ENCODE measurements at places on chromosomes 1 and 21. TPM values are rescaled to one million over a fixed set of nuclear protein-coding genes. Genes with fewer than 3 reads are reported as not detected.

Gene PPM1J
- polyA plus RNA-seq: 0.35 TPM

Gene OR2T33
- polyA plus RNA-seq: not detected

Gene AKR7A3
- polyA plus RNA-seq: 249 TPM

Gene C8A
- polyA plus RNA-seq: 2.4 TPM

Gene HSD3B2
- polyA plus RNA-seq: 2.8 TPM

Gene TRIM62
- 2.8 TPM for polyA plus RNA-seq

Gene OR10J1
- polyA plus RNA-seq: not detected

Gene UTS2
- polyA plus RNA-seq: 1.9 TPM

Gene PLA2G5
- polyA plus RNA-seq: 2.9 TPM

GRCh38 chr1:197252973-197253372 is 15.1 kb upstream of the CRB1 start:
- no peak for DNase-seq
- H3K4me3 ChIP-seq: no peak overlapping the region
- H3K4me1 ChIP-seq: no peaks in the 10 kb centered on the region
- no peaks in the 10 kb centered on the region for H3K27me3 ChIP-seq
- H3K36me3 ChIP-seq: no peaks in the 10 kb centered on the region

- no peaks in the 10 kb centered on the region for H3K36me3 ChIP-seq
- no peak for DNase-seq
- no peaks in the 10 kb centered on the region for H3K27me3 ChIP-seq
- H3K27ac ChIP-seq: no peak overlapping the region
Measured at GRCh38 chr1:169511316-169512005, 25.7 kb upstream of the SLC19A2 start.

- no peak overlapping the region for H3K27ac ChIP-seq
- no peaks in the 10 kb centered on the region for H3K36me3 ChIP-seq
- H3K4me1 ChIP-seq: no peaks in the 10 kb centered on the region
- no peak overlapping the region for H3K4me3 ChIP-seq
- DNase-seq: no peak
Measured at GRCh38 chr21:45910548-45911221, 70.9 kb upstream of the COL6A1 start.

GRCh38 chr1:232699814-232700213 is 69.9 kb upstream of the SIPA1L2 start:
- H3K4me3 ChIP-seq: no peak overlapping the region
- H3K36me3 ChIP-seq: no peaks in the 10 kb centered on the region
- H3K27me3 ChIP-seq: no peaks in the 10 kb centered on the region
- H3K27ac ChIP-seq: no peak overlapping the region
- peaks cover 2% of the 10 kb centered on the region for H3K4me1 ChIP-seq

- no peak for DNase-seq
- H3K27me3 ChIP-seq: no peaks in the 10 kb centered on the region
- H3K36me3 ChIP-seq: no peaks in the 10 kb centered on the region
- no peak overlapping the region for H3K27ac ChIP-seq
- no peaks in the 10 kb centered on the region for H3K4me1 ChIP-seq
Measured at GRCh38 chr1:29830383-29830782, 594.1 kb downstream of the PTPRU start.

DNA sequence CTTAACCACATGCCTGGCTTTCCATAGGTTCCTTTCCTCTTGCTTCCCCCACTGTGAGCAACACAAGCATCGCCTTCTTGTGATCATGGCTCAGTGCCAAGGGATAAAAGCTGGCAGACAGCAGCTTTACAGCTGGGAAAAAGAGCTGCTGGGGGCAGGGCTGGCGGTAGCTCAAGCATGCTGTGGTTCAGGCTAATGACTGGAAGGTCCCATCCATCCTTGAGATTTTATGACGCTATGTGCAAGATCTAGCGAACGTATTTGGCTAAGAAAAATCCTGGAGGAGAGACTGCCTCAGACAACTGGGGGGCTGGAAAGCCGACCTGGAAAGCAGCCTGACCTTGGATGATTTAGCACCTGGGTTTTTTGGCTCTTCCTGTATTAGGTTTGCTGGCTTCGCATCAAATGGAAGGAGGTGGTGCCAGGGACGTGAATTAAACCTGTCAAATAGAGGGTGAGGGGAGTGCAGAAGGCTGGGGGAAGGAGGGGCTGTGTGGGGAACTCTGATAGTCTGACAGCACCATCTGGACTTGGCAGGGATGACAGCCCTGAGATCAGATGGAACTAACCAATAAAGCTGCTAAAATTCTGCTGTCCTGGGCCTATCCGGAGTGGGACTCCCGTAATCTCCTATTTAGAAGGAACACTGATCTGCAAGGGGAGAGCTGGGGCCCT is 34.8 kb downstream of the ZMYND12 start:
- H3K4me3 ChIP-seq: no peak overlapping the region
- peak overlapping the region; percentile 34 for H3K27ac ChIP-seq
- peak; percentile 36 for DNase-seq
- H3K36me3 ChIP-seq: no peaks in the 10 kb centered on the region

- H3K27me3 ChIP-seq: no peaks in the 10 kb centered on the region
- H3K27ac ChIP-seq: peak overlapping the region; percentile 97
- H3K4me3 ChIP-seq: peak overlapping the region; percentile 97
- peaks cover 4% of the 10 kb centered on the region for H3K4me1 ChIP-seq
- peak; percentile 68 for DNase-seq
- peaks cover 10% of the 10 kb centered on the region for H3K36me3 ChIP-seq
Measured at GRCh38 chr1:203860396-203861025, 888 bp upstream of the SNRPE start.

GRCh38 chr21:44869781-44870747 is 3.4 kb downstream of the PTTG1IP start:
- H3K36me3 ChIP-seq: peaks cover 22% of the 10 kb centered on the region
- no peak overlapping the region for H3K4me3 ChIP-seq
- H3K27ac ChIP-seq: peak overlapping the region; percentile 76
- peak; percentile 51 for DNase-seq
- peaks cover 25% of the 10 kb centered on the region for H3K4me1 ChIP-seq

DNA sequence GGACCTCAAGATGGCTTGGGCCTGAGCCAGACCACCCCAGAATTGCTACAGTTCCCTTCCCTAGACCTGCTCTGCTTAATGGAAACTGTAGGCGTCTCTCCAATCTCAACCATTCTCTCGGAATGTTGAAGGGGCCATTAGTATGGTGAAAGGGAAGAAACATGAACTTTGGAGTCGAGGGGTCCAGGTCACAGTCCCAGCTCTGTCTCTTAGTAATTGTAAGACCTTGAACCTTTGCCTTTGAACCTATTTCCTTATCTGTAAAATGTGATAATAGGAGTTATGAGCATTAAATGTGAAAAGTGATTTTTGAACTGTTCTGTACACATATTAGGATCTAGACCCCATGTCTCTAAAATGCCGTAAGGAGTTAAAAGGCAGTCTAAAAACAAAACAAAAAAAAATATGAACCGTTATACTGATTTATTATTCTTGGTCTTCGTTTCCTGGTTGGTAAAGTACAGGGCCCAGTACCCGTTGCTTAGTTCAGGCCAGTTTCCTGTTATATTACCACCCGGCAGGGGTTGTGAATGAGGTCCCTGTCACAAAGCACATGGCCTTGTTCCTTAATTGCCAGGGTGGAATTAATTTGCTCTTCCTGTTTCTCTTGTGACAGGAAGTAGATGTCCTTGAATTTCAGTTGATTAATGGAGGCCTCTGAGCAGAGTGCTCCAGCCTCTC is 42.3 kb downstream of the TCEANC2 start:
- no peak overlapping the region for H3K4me3 ChIP-seq
- peaks cover 6% of the 10 kb centered on the region for H3K4me1 ChIP-seq
- no peak overlapping the region for H3K27ac ChIP-seq
- no peaks in the 10 kb centered on the region for H3K27me3 ChIP-seq
- peak; percentile 66 for DNase-seq

DNA sequence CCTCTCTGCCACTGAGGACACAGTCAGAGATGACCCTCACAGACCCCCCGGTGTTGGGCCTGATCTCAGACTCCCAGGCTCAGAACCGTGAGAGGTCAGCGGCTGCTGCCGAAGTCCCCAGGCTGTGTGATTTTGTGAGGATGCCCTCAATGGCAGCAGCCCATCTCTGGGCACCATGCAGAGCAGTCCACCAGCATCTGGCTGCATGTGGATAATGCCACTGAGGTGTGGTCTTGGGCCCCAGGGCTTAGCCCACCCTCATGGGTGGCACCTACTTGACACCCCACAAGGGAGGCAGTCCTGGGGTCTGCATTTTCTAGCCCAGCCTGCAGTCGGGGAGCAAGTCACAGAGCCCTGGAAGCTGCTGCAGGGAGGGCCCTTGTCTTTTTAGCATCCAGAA is 5.5 kb upstream of the ACTRT2 start:
- no peaks in the 10 kb centered on the region for H3K4me1 ChIP-seq
- no peaks in the 10 kb centered on the region for H3K36me3 ChIP-seq
- H3K27me3 ChIP-seq: no peaks in the 10 kb centered on the region
- no peak overlapping the region for H3K27ac ChIP-seq

DNA sequence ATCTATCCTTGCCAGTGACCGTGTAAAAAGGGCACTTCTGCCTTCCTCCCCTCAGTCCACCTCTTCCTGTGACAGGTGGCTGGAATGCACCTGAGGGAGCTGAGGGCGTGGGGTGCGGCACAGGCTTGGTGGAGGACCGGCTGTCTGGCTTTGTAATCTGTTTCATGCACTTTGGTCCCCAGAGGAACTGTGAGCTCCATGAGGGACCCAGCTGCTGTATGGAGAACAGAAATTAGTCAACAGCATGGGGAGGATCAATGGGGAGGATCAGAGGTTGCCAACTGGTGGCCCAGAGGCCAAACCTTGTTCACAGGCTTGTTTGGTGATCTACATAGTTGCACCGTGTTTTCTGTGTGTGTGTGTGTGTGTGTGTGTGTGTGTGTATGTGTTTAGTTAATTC is 19.0 kb upstream of the LUZP1 start:
- peaks cover 20% of the 10 kb centered on the region for H3K4me1 ChIP-seq
- no peaks in the 10 kb centered on the region for H3K36me3 ChIP-seq
- H3K27ac ChIP-seq: peak overlapping the region; percentile 82
- no peak overlapping the region for H3K4me3 ChIP-seq
- DNase-seq: peak; percentile 90

- H3K27me3 ChIP-seq: no peaks in the 10 kb centered on the region
- peaks cover 8% of the 10 kb centered on the region for H3K36me3 ChIP-seq
- peak overlapping the region; percentile 87 for H3K27ac ChIP-seq
- H3K4me3 ChIP-seq: peak overlapping the region; percentile 79
Measured at GRCh38 chr1:23791516-23792047, 637 bp downstream of the LYPLA2 start.

DNA sequence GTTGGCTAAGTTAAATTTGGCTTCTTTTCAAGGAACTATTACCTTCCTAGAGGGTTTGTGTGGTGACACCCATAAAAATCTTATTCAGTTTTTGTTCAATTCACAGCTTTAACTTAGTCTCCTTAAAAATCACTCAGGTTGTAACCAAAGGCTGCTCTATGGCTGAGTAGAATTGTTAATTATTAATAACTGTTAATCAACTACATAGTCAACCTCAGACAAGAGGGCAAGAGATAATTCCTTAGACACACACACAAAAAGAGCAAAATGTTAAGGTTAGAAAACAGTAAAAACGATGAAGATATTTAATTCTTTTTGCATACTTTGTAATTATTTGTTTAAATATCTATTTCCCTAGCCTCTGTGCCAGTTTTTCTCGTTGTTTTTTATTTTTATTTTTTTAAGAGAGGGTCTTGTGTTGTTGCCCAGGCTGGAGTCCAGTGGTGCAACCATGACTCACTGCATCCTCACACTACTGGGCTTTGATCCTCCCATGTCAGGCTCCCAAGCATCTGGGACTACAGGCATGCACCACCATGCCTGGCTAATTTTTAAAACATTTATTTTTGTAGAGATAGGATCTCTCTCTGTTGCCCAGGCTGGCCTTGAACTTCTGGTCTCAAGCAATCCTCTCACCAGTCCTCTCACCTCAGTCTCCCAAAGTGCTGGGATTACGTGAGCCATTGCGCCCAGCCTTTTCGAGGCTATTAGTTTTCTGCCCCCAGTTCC is 215.2 kb downstream of the DISC1 start:
- peaks cover 7% of the 10 kb centered on the region for H3K4me1 ChIP-seq
- H3K27ac ChIP-seq: no peak overlapping the region
- H3K4me3 ChIP-seq: no peak overlapping the region
- peak; percentile 56 for DNase-seq
- H3K36me3 ChIP-seq: no peaks in the 10 kb centered on the region

- no peak overlapping the region for H3K4me3 ChIP-seq
- no peaks in the 10 kb centered on the region for H3K36me3 ChIP-seq
- H3K4me1 ChIP-seq: no peaks in the 10 kb centered on the region
- H3K27me3 ChIP-seq: no peaks in the 10 kb centered on the region
- H3K27ac ChIP-seq: no peak overlapping the region
Measured at GRCh38 chr1:65225179-65225578, 77.2 kb downstream of the AK4 start.

- no peaks in the 10 kb centered on the region for H3K36me3 ChIP-seq
- H3K27me3 ChIP-seq: no peaks in the 10 kb centered on the region
- DNase-seq: no peak
- H3K27ac ChIP-seq: no peak overlapping the region
- H3K4me1 ChIP-seq: peaks cover 18% of the 10 kb centered on the region
Measured at GRCh38 chr1:19445417-19446342, 39.7 kb downstream of the CAPZB start.

DNA sequence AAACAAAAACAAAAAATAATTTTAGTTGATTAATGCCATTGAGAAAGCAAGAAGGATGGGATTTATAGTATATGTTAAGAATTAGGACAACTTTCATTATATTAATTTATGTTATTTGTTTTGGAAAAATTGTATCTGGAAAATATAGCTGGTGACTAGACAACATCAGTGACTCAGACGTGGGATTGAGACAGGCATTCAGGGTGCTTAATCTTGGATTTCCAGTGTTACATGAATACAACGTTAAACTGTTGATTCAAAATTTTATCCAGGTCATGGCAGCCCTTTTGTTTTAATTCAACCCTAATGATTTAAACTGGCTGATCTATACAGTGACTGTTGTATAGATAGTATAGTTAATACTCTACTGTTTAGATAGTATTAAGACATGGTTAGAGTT is 827.1 kb upstream of the B3GALT2 start:
- H3K4me3 ChIP-seq: no peak overlapping the region
- H3K27ac ChIP-seq: no peak overlapping the region
- H3K27me3 ChIP-seq: no peaks in the 10 kb centered on the region
- no peaks in the 10 kb centered on the region for H3K36me3 ChIP-seq

DNA sequence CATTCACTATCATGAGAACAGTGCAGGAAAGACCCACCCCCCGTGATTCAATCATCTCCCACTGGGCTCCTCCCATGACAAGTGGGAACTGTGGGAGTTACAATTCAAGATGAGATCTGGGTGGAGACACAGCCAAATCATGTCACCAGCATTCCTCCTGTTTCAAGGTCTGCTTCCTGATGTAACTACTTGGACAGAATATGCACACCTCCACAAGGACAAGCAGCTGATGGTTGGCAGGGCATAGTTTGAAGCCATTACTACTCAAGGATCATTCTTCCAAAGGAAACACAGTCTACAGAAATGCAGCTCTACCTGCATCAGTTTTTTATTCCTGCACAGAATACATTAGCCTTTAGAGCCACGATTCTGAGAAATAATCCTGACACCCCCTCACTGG is 28.5 kb upstream of the RNF2 start:
- H3K27ac ChIP-seq: no peak overlapping the region
- H3K4me1 ChIP-seq: no peaks in the 10 kb centered on the region
- DNase-seq: no peak
- no peaks in the 10 kb centered on the region for H3K36me3 ChIP-seq
